RKO (cell line): ENCODE measurements at places on chromosomes 11 and 22.

DNA sequence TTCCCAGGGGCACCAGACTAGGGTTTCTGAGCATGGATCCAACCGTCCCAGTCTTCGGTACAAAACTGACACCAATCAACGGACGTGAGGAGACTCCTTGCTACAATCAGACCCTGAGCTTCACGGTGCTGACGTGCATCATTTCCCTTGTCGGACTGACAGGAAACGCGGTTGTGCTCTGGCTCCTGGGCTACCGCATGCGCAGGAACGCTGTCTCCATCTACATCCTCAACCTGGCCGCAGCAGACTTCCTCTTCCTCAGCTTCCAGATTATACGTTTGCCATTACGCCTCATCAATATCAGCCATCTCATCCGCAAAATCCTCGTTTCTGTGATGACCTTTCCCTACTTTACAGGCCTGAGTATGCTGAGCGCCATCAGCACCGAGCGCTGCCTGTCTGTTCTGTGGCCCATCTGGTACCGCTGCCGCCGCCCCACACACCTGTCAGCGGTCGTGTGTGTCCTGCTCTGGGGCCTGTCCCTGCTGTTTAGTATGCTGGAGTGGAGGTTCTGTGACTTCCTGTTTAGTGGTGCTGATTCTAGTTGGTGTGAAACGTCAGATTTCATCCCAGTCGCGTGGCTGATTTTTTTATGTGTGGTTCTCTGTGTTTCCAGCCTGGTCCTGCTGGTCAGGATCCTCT, 709 bp downstream of the MRGPRX4 start:
- DNase-seq, result no peak

- DNase-seq, result peak; percentile 5
These were observed 520.8 kb upstream of the KIRREL3 start for GRCh38 chr11:127521413-127521812.

DNA sequence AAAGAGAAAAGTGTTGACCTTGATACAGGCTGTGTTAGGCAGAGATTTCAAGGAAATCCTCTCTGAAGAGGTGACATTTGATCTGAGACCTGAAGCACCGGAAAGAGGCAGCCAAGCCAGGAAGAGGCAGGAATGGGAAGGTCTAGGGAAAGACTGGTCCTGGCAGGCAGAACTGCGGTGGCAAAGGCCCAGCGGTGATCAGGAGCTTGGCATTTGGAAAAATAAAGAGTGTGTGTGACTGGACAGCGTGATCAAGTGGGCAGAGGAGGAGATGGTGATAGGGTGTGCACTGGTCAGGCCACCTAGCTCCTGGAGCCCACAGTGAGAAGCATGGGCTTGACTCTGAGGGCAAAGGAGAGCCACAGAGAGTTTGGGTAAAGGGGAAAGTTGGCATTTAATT, 27.2 kb upstream of the GAB4 start:
- DNase-seq, result no peak

- DNase-seq, result no peak
These were observed 89.1 kb downstream of the FAM76B start for GRCh38 chr11:95700471-95700817.

DNA sequence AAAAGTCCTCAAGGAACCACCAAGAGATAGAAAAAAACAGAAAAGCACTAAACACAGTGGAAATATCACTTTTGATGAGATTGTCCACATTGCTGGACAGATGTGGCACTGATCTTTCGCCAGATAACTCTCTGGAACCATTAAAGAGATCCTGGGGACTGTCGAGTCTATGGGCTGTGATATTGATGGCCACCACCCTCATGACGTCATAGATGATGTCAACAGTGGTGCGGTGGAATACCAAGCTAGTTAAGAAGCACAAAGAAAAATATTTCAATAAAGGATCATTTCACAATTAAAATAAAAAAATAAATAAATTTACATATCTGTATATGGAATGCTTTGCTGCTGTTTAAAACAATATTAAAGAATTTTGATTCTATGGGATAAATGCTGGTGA, 45.5 kb downstream of the ARL14EP start:
- DNase-seq, result no peak

DNA sequence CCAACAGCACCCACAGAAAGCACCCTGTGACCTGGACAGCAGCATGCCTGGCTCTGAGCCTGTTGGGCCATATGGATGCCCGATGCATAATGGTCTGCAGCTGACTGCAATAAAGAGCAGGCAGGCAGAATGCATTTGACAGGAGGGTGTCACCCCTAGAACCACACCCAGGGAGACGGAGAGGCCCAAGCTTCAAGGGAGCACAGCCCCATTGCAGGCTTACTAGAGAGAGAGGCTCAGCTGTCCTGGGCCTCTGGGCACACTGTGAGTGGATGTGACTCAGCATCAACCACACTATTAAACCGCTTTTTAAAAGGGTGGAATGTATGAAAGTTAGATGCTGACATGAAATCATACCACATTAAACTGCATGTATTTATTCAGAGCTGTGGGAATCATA, 365.3 kb downstream of the CTTN start:
- no peak for DNase-seq
